ENCODE measurements at places on chromosomes 2 and 18.

GRCh38 chr2:196407675-196408264 is 231.7 kb upstream of the CCDC150 start:
- DNase-seq, result no peak

DNA sequence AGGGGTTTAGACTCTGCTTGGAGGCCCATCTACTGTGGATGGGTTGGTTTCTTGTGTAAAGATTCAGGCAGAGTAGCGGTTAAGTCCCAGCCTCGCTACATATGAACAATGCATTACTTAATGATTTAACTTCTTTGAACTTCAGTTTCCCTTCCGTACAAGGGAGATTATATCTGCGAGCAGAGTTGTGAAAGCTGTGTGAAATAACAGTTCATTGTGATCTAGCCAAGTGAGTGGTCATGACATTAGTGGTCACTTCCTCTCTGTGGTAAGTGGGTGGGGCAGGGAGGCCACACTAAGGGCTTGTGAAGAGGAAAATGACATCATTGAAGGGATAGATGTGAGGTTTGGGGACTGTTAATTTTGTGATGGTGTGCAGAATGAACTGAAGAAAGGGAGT is 14.1 kb upstream of the MEX3C start:
- no peak for DNase-seq

DNA sequence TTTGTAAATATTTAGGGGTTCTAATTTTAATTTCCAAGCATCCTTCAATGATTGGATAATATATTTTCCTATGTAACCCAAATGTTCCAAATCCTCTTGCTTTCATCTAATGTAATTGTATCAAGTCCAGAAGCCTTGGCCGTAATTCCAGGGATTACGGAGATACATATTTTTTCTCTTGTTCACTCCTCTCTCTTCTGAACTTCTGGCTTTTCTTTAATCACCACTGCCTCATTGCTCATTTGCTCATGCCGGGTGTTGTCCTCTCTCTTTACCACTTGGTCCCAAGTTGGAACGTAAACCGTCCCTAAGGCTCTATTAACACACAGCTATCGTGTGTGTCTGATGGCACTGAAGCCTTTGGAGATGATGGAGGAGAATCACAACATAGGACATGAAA is 188.7 kb upstream of the COL3A1 start:
- no peak for DNase-seq

GRCh38 chr2:217248312-217248935 is 388.6 kb upstream of the TNP1 start:
- DNase-seq, result peak; percentile 62

Data from right kidney (tissue), 9 donors.